ENCODE measurements at places on chromosomes 5 and 9. TPM values are rescaled to one million over a fixed set of nuclear protein-coding genes. Genes with fewer than 3 reads are reported as not detected.

The GOLM1 gene
- 36.6 TPM for total RNA-seq

DNA sequence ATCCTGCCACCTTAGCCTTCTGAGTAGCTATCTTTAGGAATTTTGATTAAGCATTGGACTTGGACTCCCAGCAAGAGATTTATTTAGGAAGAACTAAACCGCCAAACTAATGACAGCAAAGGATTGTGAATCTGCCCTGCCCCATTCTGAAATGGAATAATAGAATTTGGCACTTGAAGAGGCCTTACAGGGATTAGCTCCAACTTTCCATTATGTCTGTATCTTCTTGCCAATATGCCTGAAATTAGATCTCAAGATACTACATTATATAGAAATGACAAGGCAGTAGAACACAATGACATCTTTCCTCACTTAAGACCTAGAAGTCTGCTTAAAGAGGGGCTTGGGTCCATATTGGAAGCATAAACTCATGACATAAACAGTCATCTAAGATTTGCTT lies 77.0 kb upstream of the DPYSL3 start:
- no peaks in the 10 kb centered on the region for H3K36me3 ChIP-seq
- DNase-seq, result no peak
- H3K4me3 ChIP-seq, result no peak overlapping the region
- no peaks in the 10 kb centered on the region for H3K4me1 ChIP-seq

GRCh38 chr9:115158661-115159481 lies 40.9 kb upstream of the TNC start:
- H3K36me3 ChIP-seq, result no peaks in the 10 kb centered on the region
- H3K4me3 ChIP-seq, result no peak overlapping the region
- no peaks in the 10 kb centered on the region for H3K27me3 ChIP-seq
- no peaks in the 10 kb centered on the region for H3K4me1 ChIP-seq
- no peak for DNase-seq
- no peak overlapping the region for H3K27ac ChIP-seq

- no peak for DNase-seq
- H3K27ac ChIP-seq, result no peak overlapping the region
- H3K36me3 ChIP-seq, result no peaks in the 10 kb centered on the region
- peaks cover 11% of the 10 kb centered on the region for H3K4me1 ChIP-seq
- H3K4me3 ChIP-seq, result no peak overlapping the region
Measured at GRCh38 chr5:82349652-82350051, 71.5 kb upstream of the RPS23 start.

DNA sequence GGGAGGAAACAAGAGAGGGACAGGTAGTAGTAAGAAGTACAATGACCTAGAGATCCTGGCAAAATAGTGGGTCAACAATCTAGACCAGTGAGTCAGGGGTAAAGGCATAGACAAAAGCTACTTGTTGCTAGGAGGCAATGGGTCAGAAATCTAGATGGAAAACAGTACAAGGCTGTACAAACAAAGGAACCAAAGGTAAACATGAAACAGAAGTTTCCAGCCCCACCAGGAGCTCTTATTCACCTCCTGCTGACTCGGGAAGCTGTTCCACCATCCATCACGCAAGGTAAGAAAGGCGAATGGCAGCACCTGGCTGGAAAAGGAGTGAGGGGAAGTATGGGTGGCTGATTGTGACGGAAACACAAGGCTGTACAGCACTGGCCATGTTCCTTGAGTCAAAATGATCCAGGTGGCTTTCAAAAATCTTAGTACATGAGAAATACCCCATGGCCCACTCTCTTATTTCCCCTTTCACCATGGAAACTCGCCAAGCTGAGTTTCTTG lies 70.5 kb upstream of the RAI14 start:
- peaks cover 21% of the 10 kb centered on the region for H3K4me1 ChIP-seq
- peak overlapping the region; percentile 18 for H3K27ac ChIP-seq
- peak; percentile 48 for DNase-seq
- no peaks in the 10 kb centered on the region for H3K27me3 ChIP-seq
- H3K4me3 ChIP-seq, result no peak overlapping the region

DNA sequence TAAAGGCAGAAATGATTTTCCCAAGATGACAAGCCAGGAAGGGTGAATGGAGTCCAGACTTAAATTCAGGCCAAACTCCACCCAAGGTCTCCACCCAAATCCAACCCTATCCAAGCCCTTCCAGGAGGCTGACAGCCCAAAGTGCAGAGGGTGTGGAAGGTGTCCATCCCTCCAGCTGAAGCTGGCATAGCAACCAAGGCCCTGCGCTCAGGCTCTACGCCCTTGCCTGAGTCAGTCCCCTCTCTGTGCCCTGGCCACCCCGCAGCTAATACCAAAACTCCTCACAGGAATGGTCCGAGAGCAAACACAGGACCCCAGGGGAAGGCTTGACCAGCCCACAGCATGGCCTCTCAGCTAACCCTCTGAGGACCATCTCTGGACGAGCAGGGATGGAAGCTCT lies 2.1 kb downstream of the SEPTIN8 start:
- H3K36me3 ChIP-seq, result no peaks in the 10 kb centered on the region
- no peak for DNase-seq
- H3K27me3 ChIP-seq, result no peaks in the 10 kb centered on the region
- H3K4me3 ChIP-seq, result no peak overlapping the region
- peaks cover 51% of the 10 kb centered on the region for H3K4me1 ChIP-seq

GRCh38 chr5:140348104-140348503 lies 1.7 kb upstream of the HBEGF start:
- no peaks in the 10 kb centered on the region for H3K36me3 ChIP-seq
- no peak for DNase-seq
- peaks cover 24% of the 10 kb centered on the region for H3K4me1 ChIP-seq
- H3K27ac ChIP-seq, result no peak overlapping the region

DNA sequence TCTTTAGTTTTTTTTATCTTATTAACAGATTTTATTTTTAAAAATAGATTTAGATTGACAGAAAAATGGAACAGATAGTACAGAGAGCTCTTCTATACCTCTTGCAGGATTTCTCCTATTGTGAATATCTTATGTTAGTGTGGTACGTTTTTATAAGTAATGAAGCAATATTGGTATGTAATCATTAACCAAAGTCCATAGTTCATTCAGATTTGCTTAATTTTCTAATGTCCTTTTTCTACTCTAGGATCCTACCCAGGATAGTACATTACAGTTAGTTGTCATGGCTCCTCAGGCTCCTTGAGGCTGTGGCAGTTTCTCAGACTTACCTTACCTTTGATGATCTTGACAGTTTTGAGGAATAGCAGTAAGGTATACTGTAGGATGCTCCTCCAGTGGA lies 30.4 kb downstream of the PPP2R2B start:
- H3K4me1 ChIP-seq, result no peaks in the 10 kb centered on the region
- no peaks in the 10 kb centered on the region for H3K27me3 ChIP-seq
- no peaks in the 10 kb centered on the region for H3K36me3 ChIP-seq
- DNase-seq, result no peak

The PCDHB10 gene
- total RNA-seq, result 1.3 TPM

The AJM1 gene
- 5.2 TPM for total RNA-seq

The S1PR3 gene
- 2.3 TPM for total RNA-seq

GRCh38 chr5:166883016-166883415 lies 1408.4 kb upstream of the WWC1 start:
- H3K36me3 ChIP-seq, result no peaks in the 10 kb centered on the region
- no peaks in the 10 kb centered on the region for H3K27me3 ChIP-seq
- no peak overlapping the region for H3K27ac ChIP-seq
- no peak for DNase-seq
- H3K4me3 ChIP-seq, result no peak overlapping the region
- H3K4me1 ChIP-seq, result no peaks in the 10 kb centered on the region

The SPATA31A3 gene
- not detected for total RNA-seq

- no peaks in the 10 kb centered on the region for H3K27me3 ChIP-seq
- H3K27ac ChIP-seq, result no peak overlapping the region
- DNase-seq, result no peak
- no peaks in the 10 kb centered on the region for H3K36me3 ChIP-seq
- H3K4me1 ChIP-seq, result no peaks in the 10 kb centered on the region
Measured at GRCh38 chr5:135993335-135993879, 35.4 kb upstream of the TGFBI start.

The ZNF462 gene
- 4.7 TPM for total RNA-seq

GRCh38 chr9:73176450-73176875 lies 24.8 kb downstream of the ANXA1 start:
- no peak overlapping the region for H3K27ac ChIP-seq
- no peaks in the 10 kb centered on the region for H3K36me3 ChIP-seq
- no peak overlapping the region for H3K4me3 ChIP-seq
- DNase-seq, result no peak
- no peaks in the 10 kb centered on the region for H3K27me3 ChIP-seq

The SMIM33 gene
- not detected for total RNA-seq

The OR1N1 gene
- not detected for total RNA-seq

The LCN6 gene
- not detected for total RNA-seq

DNA sequence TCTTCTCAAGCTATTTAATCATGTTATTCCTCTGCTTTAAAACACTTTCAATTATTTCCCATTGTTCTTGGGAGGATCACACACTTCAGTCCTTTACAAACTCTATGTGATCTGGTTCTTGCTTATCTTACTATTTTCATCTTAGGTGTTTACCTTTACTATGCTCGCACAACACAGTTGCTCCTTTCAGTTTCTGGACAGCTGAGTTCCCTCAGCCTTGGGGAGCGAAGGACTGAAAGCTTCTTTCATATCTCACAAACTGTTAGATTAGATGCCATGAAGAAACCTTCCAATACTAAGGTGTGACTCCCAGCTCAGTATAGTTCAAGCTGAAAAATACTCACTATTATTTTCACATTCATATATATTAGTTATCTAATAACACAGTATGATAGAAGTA lies 117.9 kb downstream of the CDC42SE2 start:
- H3K27ac ChIP-seq, result no peak overlapping the region
- no peak overlapping the region for H3K4me3 ChIP-seq
- H3K4me1 ChIP-seq, result peaks cover 37% of the 10 kb centered on the region
- no peaks in the 10 kb centered on the region for H3K36me3 ChIP-seq
- DNase-seq, result no peak

GRCh38 chr5:97194366-97194765 lies 11.3 kb upstream of the RIOK2 start:
- DNase-seq, result no peak
- H3K4me3 ChIP-seq, result no peak overlapping the region
- H3K27ac ChIP-seq, result no peak overlapping the region
- no peaks in the 10 kb centered on the region for H3K4me1 ChIP-seq

DNA sequence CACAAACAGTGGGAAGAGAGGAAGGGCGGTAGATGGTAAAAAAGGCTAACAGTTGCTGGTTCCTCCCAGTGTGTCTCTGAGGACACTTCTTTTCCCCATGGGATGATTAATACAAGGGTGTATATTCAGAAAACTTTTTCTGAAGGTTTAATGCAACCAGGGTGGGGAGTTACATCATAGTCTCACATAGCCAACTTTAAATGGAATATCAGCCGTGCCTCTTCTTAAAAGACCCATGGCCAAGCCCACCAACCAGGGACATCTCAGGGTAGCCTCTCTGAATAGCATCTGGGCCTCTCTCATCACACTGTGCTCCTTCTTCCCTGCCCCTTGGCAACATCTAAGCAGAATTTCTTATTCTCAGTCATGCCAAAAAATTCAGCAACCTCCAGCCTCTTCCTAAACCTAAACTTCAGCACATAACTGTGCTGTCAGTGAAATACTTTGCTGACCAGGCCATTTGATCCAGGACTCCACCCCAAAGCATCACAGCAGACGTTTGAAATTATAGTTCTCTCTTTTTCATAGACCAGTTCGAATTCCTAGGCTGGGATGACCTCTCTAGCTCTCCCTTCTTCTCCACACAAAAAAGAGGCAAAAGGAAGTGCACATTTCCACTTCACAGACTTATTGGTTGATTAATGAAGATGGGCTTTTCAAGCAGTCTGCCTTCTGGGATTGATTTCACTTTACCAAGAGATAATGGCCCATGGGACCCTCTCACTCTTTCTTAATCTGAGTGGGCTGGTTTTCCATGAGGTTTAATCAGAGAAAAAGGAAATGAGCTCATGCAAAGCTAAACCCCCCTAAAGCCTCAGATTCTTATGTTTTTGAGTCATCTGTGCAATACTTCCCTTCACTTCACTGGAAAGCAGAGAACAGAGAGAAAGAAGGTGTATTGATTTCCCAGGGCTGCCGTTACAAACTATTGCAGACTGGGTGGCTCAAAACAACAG lies 85.1 kb upstream of the RAI14 start:
- H3K27me3 ChIP-seq, result no peaks in the 10 kb centered on the region
- no peak overlapping the region for H3K27ac ChIP-seq
- no peak overlapping the region for H3K4me3 ChIP-seq

DNA sequence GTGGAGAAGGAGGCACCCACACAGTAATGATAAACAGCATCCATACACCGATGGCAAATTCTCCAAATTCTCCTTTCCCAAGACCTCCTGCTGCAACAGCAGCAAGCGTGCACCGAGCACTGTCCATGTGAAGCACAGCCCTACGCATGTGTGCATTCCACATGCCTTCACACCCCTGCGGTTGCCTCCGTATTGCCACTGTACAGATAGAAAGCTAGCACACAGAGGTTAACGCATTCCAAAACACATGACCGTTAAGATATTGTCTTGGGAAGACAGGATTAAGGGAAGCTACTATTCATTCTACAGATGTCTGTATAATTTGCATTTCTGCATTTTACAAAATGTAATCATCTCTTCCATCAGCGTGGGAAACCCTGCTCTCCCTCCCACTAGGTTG lies 6.6 kb downstream of the FLT4 start:
- no peaks in the 10 kb centered on the region for H3K27me3 ChIP-seq
- H3K36me3 ChIP-seq, result no peaks in the 10 kb centered on the region
- no peaks in the 10 kb centered on the region for H3K4me1 ChIP-seq
- H3K27ac ChIP-seq, result no peak overlapping the region
- DNase-seq, result no peak

DNA sequence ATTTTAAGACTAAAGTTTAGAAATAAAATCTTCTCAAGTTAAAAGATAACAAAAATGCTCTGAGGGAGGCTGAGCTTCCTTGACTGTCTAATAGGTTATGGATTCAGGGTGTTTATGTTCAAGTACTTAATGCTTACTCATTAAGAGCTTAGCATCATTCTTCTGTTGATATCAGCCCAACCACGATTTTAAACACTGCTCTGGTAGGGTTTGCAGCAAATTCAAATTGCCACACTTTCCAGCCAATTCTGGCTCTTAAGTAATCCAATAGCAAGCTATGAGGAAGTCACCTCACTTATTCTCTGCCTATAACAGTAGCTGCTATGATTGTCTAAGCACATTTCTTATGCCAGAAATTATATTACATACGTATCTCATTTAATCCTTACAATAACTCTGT lies 191.0 kb upstream of the KIF2A start:
- DNase-seq, result no peak
- no peaks in the 10 kb centered on the region for H3K27me3 ChIP-seq
- no peak overlapping the region for H3K27ac ChIP-seq
- H3K4me1 ChIP-seq, result no peaks in the 10 kb centered on the region
- no peak overlapping the region for H3K4me3 ChIP-seq
- no peaks in the 10 kb centered on the region for H3K36me3 ChIP-seq

The GPR151 gene
- total RNA-seq, result not detected
